ENCODE measurements at places on chromosomes 3 and 15. TPM values are rescaled to one million over a fixed set of nuclear protein-coding genes. Genes with fewer than 3 reads are reported as not detected.

The PATL2 gene
- total RNA-seq = 30.7 TPM

The DUOXA2 gene
- not detected for total RNA-seq

DNA sequence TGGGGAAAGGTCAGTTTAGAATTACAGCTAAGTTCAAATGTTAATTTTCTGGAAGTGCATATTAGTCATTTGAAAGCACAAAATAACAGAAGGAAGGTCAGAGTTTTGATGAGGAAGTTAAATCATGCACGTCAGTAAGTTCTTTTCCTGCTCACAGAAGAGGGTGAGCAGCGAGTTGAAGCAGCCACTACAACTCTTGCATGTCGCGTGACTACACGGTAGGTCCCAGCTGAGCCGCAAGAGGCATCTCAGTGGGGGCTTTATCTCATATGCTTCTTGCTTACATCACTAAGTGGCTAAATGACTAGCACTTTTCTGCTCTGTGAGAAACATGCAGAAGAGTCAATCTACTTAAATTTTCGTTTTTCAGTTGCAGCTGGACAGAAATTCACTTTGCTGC is 21.3 kb upstream of the SEC62 start:
- DNase-seq = peak; percentile 34

DNA sequence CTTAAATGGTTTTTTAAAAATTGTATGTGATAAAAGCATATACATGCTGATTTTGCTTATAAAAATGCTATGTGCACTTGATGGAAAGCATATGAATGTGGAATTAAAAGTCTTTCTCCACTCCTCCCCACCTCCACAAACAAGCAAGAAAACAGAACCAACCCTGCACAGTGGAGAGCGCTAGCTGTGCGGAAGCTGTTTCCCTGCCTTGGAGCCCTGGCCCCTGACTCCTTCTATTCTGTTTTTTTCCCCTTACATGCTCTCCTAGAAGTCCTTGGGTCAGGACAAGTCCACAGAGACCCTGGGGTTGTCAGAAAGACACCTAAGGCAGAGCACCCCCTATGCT is 64.2 kb downstream of the BOC start:
- no peak for DNase-seq

GRCh38 chr3:42035816-42036482 is 55.2 kb upstream of the TRAK1 start:
- DNase-seq = no peak

DNA sequence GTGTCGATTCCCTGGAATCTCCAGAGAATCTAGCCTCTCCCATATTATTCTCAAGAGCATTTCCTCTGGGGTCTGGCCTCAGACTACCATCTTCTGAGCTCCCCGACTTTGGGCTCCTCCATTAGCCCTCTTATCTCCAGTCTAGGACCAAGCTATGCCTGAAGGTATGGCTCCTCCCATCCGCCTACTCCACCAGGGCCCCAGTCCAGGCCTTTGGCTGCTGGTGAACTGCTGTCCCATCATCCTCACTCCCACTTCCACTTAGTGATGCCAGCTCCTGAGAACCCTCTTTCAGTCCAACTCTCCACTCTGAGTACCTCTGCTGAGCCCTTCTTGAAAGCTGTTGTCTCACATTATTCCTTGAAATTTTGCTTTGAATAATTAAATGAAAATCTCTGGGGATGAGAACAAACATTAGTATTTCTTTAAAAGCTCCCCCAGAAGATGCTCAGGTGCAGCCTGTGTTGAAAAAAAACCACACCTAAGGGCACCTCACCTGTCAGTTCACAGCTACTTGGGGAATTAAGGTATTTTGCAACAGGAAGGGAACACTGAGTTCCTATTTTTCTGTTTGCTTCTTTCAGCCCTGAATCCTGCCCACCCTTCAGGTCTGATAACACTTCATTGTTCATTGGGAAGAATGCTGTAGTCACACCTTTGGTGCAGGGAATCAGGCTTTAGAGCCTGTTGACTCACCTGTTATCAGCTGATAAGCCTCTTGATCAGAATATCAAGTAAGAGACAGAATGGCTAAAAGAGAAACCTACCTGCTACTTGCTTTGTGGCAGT is 9.5 kb downstream of the CLDN18 start:
- no peak for DNase-seq

- no peak for DNase-seq
Observed at GRCh38 chr3:42719002-42719401, 16.4 kb upstream of the HHATL start.

DNA sequence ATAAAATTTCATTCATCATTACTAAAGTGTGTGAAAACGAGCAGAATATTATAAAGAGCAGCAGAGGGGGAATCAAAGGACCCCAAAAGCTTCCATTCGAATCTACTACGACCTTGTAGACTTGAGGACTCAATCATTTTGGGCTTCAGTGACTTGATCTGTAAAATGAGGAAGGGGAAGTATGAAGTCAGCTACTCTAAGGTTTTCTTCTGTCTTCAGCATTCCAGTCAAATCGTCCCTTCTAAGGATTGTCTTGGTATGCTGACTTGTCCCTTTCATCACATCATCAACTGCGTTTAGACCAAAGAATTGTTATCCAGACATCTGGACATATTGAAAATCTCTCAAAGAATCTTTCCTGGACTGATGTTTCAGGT is 44.8 kb downstream of the PLD1 start:
- no peak for DNase-seq

DNA sequence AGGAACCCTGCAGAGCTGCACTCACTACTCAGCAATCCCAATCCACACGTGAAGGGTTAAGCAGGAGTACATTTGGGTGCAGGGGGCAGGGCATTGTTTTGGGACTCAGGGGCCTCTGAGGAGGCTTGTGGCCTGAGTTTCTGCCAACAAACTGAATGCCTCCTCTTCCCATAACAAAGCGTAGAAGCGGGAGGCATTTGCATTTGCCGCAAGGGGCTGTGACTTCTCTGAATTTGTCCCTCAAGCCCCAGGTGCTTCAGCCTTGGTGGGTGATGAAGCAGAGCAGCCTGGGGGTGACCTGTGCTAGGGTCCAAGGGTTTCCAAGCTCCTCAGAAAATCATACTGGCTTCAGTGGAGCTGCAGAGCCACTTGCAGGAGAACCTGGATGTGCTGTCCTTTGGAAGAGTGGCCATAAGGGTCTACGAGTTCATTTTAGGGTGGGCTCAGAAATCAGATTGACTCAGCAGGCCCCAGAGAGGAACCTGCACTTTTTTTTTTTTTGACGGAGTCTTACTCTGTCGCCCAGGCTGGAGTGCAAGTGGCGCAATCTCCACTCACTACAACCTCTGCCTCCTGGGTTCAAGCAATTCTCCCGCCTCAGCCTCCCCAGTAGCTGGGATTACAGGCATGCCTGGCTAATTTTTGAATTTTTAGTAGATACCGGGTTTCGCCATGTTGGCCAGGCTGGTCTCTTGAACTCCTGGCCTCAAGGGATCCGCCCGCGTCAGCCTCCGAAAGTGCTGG is 1.4 kb upstream of the RPSA start:
- DNase-seq = no peak

GRCh38 chr15:63939531-63940130 is 105.9 kb upstream of the HERC1 start:
- DNase-seq = no peak
